ENCODE measurements at places on chromosomes 5 and 9.

- no peak for DNase-seq
Observed at GRCh38 chr9:131690941-131691573, 48.8 kb downstream of the RAPGEF1 start.

DNA sequence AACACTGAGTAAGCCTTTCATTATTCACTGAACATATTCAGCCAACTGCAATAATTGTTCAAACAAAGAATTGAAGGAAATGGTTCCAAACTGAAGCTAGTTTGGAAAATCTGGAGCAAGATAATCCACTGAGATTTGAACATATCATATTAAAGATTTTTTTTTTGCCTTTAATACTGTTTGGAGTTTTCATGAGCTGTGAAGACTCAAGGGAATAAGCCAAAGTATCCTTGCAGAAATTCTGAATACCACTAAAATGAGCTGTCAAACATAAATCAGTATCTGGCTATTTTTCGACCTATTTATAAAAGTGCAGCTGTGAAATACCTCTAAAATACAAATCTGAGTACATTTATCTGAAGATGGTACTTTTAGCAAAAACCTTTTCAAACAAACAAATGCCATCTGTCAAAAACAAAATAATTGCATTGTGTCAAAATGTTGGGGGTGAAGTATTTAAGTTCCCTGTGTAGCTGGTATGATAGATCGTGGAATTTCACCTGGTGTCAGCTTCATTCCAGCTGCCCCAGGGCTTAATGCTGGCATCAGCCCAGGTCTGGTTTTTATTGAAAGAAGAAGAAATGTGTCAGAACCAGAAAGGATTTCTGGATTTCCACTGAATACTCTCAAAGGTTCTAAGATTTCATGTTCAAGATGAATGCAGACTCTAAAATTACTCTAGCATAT is 149.0 kb upstream of the GRAMD2B start:
- DNase-seq, result peak; percentile 3

DNA sequence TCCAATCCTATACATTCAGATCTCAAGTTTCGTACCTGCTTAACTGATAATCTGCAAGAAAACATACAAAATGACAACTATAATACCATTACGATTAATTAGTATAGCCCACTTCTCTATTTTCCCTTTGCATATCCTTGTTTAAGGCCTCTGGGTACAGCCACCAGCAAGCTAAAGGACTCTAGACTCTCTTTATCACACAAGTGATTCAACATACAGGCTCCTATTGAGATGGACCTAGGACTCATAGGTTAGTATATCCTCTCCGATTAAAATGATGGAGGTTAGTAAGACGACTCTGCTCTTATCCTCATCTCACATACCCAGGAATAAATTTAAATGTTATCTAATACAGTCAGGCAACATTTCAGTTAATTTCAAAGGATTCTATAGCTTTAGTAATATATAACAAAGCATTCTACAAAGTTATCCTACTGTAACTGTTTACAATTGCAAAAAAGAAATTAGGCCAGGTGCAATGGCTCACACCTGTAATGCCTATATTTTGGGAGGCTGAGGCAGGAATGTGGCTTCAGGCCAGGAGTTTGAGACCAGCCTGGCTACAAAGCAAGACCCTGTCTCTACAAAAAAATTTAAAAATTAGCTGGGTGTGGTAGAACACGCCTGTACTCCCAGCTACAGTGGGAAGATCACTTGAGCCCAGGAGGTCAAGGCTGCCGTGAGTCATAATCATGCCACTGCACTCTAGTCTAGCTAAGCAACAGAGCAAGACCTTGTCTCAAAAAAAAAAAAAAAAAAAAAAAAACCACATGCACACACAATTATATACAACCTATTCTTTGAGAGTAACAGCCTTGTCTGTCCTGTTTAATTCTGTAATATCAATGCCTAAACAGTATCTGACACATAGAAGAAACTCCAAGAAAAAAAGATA is 15.4 kb downstream of the HAUS6 start:
- DNase-seq, result no peak

GRCh38 chr5:167945542-167946384 is 345.7 kb upstream of the WWC1 start:
- peak; percentile 95 for DNase-seq

GRCh38 chr5:151612689-151613427 is 21.7 kb upstream of the FAT2 start:
- DNase-seq, result no peak
